HTR-8/SVneo (cell line): ENCODE measurements at places on chromosomes 11 and 22.
A peak's percentile ranks its signal among the peaks of the same experiment; 100 is the strongest.

- DNase-seq = no peak
These were observed 41.7 kb downstream of the THAP12 start for GRCh38 chr11:76339221-76339620.

DNA sequence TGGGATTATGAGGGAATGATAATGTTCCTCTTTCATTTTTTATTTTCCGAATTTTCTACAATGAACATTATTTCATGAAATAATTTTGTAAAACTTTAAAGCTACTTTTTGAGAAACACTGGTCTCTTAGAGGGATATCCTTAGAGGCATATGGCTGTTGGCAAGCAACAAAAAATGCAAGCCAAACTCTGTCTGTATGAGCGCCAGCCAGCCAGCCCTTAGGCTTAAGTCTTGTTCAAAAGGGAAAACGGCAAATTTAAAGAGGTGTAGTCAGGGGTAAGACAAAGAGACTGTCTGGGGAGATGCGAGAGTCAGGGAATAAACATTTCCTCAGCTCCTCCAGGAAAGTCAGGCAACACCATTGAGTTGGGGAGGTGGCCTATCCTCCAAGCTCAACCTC is 22.5 kb downstream of the ASCC2 start:
- no peak for DNase-seq

- DNase-seq = no peak
These were observed 13.8 kb upstream of the P2RY6 start for GRCh38 chr11:73258104-73259035.

- DNase-seq = no peak
These were observed 133.7 kb upstream of the FIBIN start for GRCh38 chr11:26860091-26860780.

DNA sequence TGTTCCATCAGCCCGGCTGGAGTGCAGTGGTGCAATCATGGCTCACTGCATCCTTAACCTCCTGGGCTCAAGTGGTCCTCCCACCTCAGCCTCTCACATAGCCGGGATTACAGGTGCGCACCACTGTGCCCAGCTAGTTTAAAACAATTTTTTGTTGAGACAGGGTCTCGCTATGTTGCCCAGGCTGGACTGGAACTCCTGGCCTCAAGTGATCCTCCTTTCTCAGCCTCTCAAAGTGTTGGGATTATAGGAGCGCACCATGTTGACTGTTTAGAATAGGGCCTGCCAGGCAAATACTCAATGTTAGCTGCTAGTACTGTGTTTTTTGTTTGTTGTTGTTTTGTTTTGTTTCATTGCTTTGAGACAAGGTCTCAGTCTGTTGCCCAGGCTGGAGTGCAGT is 66.4 kb downstream of the ARHGAP8 start:
- no peak for DNase-seq

DNA sequence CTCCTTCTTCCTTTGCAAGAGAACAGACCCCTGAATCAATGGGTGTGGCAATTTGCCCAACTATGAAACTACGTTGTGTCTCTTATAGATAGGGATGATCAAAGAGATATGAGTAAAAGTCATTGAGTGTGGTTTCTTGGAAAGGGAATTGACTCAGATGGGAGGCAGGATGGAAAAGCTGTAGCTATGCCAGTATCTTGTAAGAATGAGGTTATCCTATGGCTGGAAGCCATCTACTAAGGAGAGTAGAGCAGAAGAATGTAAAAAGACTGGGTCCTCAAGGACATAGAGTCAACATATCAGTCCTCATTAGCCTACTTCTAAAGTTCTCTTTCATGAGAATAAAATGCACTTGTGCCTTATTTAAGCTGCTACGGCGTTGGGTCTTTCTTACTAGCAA is 78.9 kb upstream of the POU2AF2 start:
- no peak for DNase-seq

DNA sequence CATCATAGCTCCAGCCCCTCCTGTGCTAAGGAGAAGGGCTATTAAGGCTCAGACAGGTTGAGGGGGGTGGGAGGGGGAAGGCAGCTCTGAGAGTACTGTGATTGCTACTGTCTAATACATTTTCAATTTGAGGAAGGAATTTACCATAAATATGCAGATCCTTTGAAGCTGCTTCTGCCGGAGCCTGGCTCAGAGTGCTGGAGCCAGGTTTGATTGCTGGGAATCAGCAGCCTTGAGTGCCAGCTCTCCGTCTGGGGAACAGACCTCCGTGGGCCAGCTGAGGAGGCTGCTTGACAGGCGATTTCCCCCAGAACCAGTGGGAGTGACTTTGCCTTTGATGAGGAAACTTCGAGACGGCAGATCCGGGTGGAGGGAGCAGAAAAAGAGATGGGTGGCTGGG is 141.7 kb upstream of the TBCEL start:
- no peak for DNase-seq

- peak; percentile 68 for DNase-seq
These were observed 125.8 kb downstream of the MICAL2 start for GRCh38 chr11:12235947-12236743.

DNA sequence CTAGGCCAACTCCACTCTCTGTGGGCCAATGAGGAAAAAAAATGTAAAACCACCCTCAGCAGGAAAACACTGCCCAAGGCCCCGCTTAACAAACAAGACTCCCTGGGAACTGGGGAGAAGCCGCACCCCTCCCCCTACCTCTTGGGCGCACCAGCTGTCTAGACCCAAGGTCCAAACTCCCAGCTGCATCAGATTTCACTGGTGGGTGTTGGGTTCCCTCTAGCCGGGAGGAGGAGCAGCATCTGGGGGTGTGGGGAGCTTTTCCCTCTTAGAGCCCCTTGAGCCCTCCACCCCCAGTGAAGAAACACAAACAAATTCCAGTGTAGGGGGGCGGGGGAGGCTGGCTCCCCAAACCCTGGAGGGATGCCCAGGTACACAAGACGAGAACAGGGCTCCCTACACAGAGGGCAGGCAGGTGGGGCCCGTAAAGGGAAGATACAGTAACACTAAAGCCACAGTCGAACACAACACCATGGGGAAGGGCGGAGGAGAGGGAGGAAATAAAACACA is 64.9 kb downstream of the NECTIN1 start:
- no peak for DNase-seq

DNA sequence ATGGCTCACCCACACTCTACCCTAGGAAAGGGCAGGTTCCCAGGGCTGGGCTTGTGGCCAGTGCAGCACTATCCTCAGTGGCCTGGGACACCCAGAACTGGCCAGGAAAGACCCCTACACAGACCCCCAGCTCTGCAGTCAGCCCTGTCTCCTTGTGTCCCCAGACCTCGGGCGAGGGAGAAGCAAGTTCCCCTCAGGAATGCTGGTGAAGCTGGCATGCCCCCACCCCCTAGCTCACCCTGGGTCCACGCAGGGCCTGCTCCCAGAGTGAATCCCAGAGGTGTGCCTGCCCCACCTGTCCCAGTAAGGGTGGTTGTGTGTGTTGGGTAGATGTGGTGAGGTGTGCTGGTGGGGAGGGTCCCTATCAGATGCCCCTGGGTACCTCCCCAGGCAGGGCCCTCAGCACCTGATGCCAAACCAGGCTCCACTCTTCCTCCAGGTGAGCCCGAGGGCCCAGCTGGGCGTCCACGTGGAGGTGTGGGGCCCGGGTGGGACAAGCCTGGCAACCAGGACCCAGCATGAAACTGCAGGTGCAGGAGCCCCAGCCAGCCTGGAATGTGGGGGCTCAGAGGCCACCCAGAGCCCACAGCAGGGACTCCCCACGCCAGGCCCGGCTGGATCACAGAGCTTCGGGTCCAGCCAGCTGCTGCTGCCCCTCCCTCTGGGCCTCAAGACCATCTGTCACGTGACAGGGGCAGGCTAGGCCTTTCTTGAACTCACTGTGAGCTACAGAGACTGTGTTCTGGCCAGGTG is 48.4 kb upstream of the KCNQ1OT1 start:
- no peak for DNase-seq
